ENCODE measurements at places on chromosomes 7 and 10.

GRCh38 chr10:62473241-62473640 is 99.1 kb downstream of the ZNF365 start:
- DNase-seq = no peak

DNA sequence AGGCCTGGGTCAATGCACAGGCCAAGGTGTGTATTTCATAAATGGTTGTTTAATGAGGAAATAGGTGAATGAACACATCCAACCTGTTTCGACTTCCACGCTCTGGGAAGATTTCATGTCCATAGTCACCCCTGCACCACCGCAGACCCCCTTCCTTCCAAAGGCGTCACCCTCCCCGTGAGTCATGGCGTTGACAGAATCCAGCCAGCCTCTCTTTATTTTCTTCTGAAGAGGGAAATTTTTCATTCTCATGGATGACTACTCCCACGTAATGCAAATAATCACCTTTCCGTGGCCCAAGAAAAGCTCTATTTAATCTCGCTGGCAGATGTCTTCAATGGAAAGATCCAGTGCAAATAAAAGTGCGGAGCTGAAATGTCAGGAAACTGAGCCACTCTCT is 75.3 kb upstream of the FOXK1 start:
- no peak for DNase-seq

DNA sequence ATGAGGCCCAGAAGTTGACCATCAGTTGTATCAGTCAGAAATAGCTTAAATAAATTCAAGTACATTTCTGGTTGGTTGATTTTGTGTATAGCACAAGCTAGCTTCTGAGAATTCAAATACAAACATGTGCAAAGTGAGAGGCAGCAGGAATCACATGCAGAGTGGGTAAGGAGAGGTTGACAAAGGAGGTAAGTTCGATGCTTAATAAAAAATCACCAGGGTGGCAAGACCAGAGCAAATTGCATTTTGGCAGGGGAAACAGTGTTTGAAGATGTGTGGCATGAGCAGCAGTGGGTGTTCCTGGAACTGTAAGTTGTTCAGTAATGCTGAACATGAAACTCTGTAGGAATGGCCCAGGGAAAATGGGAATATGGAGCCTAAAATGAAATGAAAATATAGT is 52.6 kb downstream of the GNAI1 start:
- DNase-seq = no peak

DNA sequence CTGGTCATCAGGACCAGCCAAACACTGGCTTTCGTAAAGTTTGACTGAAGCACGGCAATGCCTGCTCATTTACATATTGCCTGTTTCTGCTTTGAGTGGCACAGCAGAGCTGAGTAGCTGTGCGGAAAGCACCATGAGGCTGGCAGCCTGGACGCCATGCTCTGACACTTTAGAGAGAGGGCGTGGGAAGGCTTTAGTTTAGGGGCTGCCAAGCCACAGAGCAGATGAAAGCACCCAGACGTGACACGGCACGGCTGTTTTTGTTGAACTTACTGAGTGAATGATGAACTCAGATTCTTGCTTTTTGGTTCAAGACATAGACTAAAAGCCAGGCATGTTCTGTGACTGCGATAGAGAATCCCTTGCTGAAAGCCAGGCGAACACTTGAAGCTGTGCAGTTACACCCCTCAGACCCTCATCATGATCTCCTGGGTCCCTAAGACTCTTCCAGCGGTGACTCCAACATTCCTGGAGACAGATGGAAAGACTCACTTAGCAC is 182.1 kb downstream of the ZMYND11 start:
- DNase-seq = no peak

- DNase-seq = peak; percentile 36
Observed at GRCh38 chr10:13414855-13415254, 66.8 kb upstream of the SEPHS1 start.
